GM12891 (cell line): ENCODE measurements at places on chromosomes 4 and X.

- no peak for DNase-seq
These were observed 81.9 kb upstream of the LRPAP1 start for GRCh38 chr4:3613967-3614730.

DNA sequence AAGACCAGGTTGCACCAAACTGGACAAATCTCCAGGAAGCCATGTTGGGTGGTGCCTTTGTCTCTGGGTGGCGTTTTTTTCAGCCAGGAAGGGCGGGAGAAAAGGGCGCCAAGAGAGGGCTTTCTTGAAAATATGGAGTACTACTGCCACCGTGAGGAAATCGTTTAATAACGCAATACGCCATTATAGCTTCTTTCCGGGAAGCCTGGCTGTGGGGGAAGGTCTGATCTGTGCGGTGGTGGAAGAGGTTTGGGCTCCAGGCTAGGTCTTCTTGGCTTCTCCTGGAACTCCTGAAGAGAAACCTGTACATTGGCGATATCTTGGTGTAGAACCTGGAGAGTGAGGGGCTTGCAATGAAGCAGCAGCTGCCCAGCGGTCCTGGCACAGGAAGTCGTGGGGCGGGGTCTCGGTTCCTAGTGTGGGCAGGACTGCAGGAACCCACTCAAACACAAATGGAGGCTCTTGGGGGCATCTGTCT, 202.7 kb downstream of the OR13H1 start:
- DNase-seq: no peak

GRCh38 chr4:182697094-182697493, 220.1 kb downstream of the DCTD start:
- no peak for DNase-seq

GRCh38 chrX:82998163-82998562, 509.9 kb upstream of the POU3F4 start:
- DNase-seq: no peak

DNA sequence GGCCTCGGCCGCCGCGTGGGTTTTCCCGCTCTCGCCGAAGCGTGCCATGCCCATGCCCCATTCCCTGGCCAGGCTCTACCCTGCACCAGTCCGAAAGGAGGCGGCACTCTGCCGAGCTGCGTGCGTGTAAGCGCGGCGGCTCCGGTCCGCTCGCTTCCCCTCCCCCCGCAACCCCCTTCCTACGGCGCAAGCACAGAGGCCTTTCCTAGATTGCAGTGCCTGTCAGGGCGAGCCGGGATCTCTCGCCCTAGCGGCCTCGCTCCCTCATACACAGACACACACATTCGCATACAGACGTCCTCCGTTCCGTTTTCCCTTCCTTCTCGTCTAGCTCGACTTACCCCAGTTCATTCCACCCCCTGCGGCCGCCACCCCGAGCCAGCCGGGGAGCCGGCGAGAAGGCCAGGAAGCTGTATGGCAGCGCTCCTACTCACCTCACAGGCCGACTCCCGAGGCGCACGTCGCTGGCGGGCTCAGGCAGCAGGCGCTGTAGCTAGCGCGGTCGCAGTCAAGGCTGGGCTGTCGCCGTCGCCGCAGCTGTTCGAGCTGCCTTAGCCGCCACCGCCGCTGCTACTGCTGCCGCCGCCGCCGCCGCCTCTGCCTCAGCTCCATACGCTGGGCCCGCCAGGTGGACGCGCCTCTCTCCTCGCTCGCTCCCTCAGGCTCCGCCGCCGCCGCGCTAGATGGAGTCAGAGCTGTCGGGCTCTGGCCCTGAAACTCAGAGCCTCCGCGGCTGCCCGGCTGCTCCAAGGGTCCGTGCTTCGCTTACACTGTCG, 615 bp downstream of the NEXMIF start:
- DNase-seq: peak; percentile 30

- no peak for DNase-seq
These were observed 880 bp upstream of the ETDC start for GRCh38 chrX:135308345-135308855.

DNA sequence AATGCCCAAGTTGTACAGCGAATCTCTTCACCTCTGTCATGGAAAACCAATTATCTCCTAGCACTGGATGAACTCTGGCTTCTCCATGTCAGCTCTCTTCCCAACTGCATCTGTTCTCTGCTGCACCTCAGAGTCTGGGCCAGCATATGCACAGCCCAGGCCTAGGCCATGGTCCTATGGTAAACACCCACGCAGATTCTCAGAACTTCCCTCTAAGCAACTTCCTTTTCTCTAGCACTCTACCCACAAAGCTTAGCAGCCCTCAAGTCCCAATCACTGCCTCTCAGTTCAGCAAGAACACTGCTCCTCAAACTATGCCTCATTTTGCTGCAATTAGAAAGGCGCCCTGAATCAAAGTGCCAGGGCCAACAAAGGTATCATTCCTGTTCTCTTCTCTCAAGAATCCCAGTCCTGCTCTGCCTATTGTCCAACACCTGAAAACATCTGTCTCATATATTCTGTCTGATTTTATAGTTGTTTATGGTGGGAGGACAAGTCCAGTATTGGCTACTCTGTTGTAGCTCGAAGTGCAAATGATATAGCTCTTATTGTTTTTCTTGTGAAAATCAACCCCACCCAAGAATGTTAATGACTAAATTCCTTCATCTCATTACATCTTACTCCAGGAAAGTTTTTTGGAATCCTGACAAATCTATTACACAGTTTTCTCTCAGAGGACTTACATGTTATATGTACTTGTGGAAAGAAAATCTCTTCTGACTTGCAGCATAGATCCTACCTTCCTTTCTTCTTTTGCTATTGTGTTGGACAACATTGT, 85.4 kb downstream of the DCHS2 start:
- DNase-seq: no peak

DNA sequence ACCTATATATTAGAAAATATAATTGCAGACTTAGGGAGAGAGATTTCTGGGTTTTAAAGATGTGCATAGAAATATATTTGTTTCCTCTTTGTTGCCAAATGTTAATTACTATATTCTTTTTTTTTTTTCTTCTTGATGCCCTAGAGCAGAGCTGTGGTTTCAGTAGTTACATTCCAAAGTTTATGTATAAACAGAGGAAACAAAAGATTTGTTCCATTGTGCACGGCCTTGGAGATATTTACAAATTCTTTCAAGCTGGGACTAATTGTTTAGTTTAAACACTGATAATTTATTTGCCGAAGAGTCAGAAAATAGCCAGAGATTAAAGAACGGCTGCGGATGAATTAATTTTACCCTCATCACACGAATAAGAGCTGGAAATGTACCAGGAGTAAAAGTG, 85.1 kb downstream of the USP46 start:
- DNase-seq: no peak

- DNase-seq: no peak
These were observed 279.8 kb upstream of the MAGEB18 start for GRCh38 chrX:25858273-25858880.

- no peak for DNase-seq
These were observed 45.6 kb upstream of the FAM9C start for GRCh38 chrX:13090027-13090338.

DNA sequence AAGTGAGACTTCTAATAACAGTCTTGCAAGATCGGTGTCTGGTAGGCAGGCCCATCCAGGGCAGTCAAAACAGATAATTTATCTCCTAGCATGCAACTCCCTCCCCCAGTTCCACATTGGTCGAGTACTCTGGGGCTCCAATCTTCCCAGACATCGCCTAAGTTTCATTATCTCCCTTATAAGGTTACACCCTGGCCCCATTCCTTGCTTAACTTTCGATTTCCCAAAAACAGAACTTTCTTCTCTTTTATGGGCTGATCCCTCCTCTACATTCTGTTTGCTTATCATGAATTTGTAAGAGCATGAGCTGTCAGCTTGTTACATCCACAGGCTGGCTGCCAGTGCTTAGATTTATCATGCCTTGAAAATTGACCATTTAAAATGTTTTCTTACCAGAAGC, 471.3 kb downstream of the TECRL start:
- no peak for DNase-seq

GRCh38 chrX:153793291-153793690, 884 bp downstream of the IDH3G start:
- no peak for DNase-seq

DNA sequence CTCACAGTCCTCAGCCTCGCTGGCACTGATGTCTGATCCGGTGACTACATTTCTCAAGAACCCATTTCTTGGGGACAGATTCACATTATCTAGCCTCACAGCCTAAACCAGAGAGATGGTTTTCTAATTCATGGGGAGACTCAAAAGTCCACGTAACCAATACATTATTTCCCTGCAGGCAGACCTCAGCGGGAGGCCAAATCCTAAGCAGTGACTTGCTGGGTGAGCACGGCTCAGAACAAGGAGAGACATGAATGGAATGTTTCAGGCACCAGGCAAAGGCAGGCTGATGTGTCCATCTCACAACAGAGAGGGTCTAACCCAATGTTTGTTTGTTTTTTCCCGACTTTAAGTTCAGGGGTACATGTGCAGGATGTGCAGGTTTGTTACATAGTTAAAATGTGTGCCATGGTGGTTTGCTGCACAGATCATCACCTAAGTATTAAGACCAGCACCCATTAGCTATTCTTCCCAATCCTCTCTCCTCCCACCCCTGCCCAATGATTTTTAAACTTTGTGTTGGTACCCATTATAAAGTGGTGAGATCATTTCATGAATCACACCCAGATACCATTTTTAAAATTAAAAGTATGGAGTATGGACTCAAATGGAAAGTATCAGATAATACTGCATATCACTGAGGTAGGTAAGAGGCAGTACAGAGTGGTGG, 53.3 kb downstream of the SCD5 start:
- no peak for DNase-seq

DNA sequence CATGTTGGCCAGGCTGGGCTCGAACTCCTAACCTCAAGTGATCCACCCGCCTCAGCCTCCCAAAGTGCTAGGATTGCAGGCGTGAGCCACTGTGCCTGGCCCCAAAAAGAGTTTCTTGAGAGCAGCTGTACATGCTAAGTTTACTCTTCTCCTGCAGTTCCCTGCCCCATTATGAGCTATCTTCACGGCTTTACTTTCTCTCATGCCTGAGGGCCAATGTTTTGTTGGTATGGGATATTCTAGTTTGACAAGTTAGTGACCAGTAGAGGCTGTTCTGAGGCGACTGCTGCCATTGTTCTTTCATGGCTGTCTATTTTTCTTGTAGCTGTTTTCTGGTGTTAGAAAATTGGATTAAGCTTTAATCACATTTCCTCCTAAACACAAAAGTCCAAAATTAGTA, 78.0 kb upstream of the STX18 start:
- no peak for DNase-seq

GRCh38 chr4:124632439-124632838, 80.1 kb downstream of the ANKRD50 start:
- DNase-seq: no peak

GRCh38 chr4:33477715-33478114, 2757.5 kb downstream of the PCDH7 start:
- no peak for DNase-seq

DNA sequence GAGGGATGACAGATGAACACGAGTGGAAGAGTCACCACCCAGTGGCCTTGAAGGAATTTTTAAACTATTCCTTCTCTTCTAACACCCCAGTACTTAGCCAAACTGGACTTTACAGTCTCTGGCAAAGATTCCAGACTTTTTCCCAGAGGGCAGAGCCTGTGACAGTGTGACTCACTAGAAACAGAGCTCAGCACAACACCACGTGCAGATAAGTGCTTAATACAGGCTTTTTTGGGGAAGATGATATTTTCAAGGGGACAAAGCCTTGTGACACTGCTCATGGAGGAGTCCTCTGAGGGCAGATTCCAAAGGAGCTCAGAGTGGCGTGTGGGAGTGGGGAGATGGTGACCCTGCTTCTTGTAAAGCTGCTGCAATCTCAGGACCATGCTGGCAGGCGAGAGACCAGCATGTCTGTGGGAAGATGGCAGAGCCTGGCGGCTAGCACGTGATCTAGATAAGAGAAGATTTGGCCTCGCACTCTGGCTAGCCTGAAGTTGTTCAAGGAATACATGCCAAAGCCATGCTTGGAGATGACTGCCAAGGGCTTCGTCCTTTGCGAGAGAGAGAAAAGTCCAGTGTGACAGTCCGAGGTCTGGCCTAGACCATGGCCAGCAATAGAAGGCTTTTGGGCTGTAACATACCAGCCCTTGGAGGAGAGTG, 2.4 kb downstream of the RAB33A start:
- no peak for DNase-seq

DNA sequence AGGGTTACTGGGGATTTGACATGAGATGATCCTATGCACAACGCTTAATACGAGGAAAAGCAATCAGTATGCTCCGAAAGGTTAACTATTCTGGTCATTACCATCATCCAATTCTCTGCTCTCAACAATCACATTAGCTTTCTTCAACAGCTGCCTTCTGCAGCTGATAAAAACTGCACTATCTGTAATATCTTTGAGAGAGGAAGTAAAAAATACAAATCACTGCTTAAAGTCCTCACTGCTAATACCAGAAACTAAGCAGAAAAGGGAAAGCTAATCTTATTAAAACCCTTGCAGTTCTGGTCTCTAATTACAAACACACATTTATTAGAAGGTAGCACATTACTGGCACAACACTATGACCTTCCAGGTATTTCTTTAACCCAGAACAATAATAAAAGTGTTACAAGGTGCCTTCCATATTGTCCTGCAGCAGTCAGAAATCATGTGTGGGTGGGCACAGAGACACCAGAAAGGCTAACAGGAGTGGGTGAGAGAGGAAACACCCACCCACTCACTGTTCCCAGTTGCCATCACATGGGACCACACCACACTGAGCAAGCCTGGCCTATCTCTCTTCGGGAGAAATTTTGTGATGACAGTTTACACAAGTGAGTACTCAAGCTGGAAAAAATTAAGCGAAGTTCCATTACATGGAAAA, 71.0 kb downstream of the RELL1 start:
- DNase-seq: no peak

DNA sequence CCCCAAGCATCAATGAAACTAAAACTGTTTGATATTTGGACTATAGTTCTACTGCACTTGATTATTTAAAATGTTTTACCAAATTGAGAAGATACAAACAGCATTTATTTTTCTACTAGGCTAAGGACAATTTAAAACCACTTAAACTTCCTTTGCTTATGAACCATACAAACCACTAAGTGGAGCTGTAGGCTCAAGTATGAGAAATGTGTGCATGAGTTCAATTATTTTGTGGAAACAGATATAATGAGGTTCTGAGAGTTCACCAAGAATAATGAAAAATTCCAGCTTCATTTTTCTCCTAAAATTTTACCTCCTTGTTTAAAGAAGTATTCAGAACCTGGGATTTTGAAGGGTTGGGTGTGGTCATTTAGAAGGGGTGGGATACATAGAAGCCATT, 63.1 kb downstream of the SERPINA7 start:
- DNase-seq: no peak
